ENCODE measurements at places on chromosomes 1 and 21. TPM values are rescaled to one million over a fixed set of nuclear protein-coding genes. Genes with fewer than 3 reads are reported as not detected.

GRCh38 chr1:3799976-3800685 is 3.8 kb upstream of the LRRC47 start:
- H3K27me3 ChIP-seq = peaks cover 51% of the 10 kb centered on the region
- no peak overlapping the region for H3K4me3 ChIP-seq

GRCh38 chr1:204837440-204838084 is 33.1 kb upstream of the NFASC start:
- DNase-seq = peak; percentile 81
- H3K27ac ChIP-seq = no peak overlapping the region
- no peaks in the 10 kb centered on the region for H3K4me1 ChIP-seq
- H3K27me3 ChIP-seq = peaks cover 31% of the 10 kb centered on the region
- no peaks in the 10 kb centered on the region for H3K36me3 ChIP-seq

DNA sequence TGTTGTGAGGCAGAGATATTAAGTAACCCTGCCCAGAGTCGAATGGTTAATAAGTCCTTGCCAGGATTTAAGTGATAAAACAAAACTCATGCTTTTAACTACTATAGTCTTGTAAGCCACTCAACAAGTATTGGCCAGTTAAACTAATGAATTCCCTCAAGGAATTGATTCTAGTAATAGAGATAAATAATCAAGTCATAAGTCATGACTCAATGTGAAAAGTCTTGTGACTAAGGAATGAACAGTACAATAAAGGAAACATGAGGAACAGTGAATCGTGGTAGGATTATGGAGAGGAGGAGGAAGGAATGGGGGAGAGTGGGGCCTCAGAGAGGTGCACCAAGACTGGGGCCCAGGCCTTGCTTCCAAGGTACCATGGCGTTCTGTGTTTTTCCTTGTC is 104.7 kb downstream of the FGGY start:
- peak overlapping the region; percentile 32 for H3K27ac ChIP-seq
- H3K27me3 ChIP-seq = no peaks in the 10 kb centered on the region
- H3K4me3 ChIP-seq = no peak overlapping the region
- DNase-seq = no peak
- H3K4me1 ChIP-seq = peaks cover 67% of the 10 kb centered on the region

- H3K4me1 ChIP-seq = peaks cover 4% of the 10 kb centered on the region
- H3K4me3 ChIP-seq = peak within 1 kb of the TSS; percentile 32
- DNase-seq = no peak
Observed at GRCh38 chr1:34781071-34781843, at the start of gene GJB3. Gene GJB3 (plus strand): TSS chr1:34781214. CDS start chr1:34784763, 3,549 bp downstream.

- no peak for DNase-seq
- no peak overlapping the region for H3K27ac ChIP-seq
- no peaks in the 10 kb centered on the region for H3K36me3 ChIP-seq
- peaks cover 3% of the 10 kb centered on the region for H3K4me1 ChIP-seq
- no peak overlapping the region for H3K4me3 ChIP-seq
- H3K27me3 ChIP-seq = peaks cover 23% of the 10 kb centered on the region
Observed at GRCh38 chr1:189669846-189670245, 807.8 kb downstream of the BRINP3 start.

Gene OPRD1
- 0.66 TPM for total RNA-seq

DNA sequence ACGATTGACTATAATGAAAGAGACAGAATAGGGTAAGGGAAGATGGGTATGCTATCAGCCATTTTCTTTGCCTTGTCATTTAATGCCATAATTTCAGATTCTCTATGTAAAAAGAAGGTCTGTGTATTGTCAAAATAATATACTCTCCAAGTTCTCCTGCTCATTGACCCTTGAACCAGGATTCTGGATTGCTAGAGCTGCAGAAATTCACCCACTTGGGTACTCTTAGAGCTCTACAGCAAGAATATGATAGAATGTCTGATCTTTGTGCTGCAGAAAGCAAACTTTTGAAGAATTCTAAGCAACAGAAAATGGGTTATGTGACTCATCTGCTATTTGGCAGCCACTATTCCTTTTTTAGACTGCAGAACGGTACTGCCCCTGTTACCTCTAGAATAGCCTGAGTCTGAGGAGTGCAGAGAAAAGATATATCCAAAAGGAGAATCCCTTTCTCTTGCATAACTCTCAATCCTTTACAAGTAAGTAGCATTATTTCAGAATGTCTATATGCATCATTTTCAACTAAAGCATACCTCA is 78.2 kb upstream of the TENT5C start:
- H3K27ac ChIP-seq = no peak overlapping the region
- no peak for DNase-seq
- no peaks in the 10 kb centered on the region for H3K27me3 ChIP-seq
- no peaks in the 10 kb centered on the region for H3K4me1 ChIP-seq
- H3K4me3 ChIP-seq = no peak overlapping the region

Gene STYXL2
- 0.16 TPM for total RNA-seq

DNA sequence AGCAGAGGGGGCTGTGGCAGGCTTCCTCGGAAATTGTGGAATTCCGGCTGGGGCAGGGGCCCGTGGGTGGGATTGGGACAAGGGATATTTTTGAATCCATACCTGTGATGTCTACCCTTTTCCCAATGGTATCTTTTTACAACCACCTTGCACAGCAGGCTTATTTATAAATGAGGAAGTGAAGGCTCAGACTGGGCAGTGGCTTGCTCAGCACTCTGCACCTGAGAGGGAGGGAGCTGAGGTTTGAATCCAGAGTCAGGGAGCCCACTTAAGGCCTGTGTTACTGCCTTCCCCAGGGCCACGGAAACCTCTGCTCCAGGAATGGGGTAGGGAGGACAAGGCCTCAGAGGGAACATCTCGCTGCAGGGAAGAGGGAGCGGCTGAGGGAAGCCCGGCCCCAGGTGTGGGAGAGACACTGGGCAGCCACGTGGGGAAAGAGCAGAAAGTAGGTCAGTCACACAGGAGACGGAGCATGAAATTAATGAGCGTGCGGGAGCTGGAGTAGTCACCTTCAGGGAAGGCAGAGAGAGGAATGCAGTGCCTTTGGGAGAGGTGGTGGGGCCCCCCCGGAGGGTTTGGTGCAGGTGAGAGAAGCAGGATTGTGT is 35.4 kb upstream of the SCMH1 start:
- H3K36me3 ChIP-seq = no peaks in the 10 kb centered on the region
- no peak overlapping the region for H3K27ac ChIP-seq
- H3K4me1 ChIP-seq = peaks cover 11% of the 10 kb centered on the region
- no peak for DNase-seq

Gene GBP7
- total RNA-seq = not detected

DNA sequence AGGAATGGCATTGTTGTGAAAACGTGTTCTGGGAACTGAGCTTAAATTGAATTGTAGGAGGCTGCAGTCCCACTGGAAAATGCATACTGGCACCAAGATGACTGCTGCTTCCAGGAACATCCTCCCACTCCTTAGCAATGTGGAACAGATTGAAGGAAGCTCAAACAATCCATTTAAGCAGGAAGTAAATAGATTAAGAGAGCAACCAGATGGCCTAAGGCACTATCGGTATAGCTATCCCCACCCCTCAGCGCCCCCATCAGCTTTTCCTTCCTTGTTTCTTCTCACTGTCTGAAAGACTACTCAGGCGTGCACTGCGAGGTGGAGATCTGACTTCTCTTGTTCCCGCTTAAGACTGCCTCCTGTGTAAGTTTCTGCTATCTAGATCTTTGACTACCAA is 4.0 kb upstream of the IFI16 start:
- peak overlapping the region; percentile 37 for H3K4me3 ChIP-seq
- H3K27ac ChIP-seq = peak overlapping the region; percentile 86
- no peaks in the 10 kb centered on the region for H3K27me3 ChIP-seq

GRCh38 chr1:98675282-98675681 is 13.8 kb downstream of the SNX7 start:
- no peak overlapping the region for H3K27ac ChIP-seq
- no peak for DNase-seq
- no peaks in the 10 kb centered on the region for H3K27me3 ChIP-seq
- peaks cover 3% of the 10 kb centered on the region for H3K4me1 ChIP-seq

- no peaks in the 10 kb centered on the region for H3K36me3 ChIP-seq
- no peak overlapping the region for H3K27ac ChIP-seq
- peaks cover 56% of the 10 kb centered on the region for H3K4me1 ChIP-seq
- no peak overlapping the region for H3K4me3 ChIP-seq
Observed at GRCh38 chr1:27138927-27139326, 16.0 kb downstream of the SLC9A1 start.

DNA sequence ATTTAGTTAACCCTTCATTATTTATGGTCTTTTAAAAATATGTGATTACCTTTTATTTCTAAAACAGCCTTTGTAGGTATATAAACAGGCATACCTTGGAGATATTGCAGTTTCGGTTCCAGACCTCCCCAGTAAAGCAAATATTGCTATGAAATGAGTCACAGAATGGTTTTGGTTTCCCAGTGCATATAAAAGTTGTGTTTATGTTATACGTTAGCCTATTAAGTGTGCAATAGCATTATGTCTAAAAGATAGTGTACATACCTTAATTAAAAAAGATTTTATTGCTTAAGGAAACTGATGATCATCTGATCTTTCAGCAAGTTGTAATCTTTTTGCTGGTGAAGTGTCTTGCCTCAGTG is 44.1 kb downstream of the XCL2 start:
- no peak overlapping the region for H3K4me3 ChIP-seq
- no peak overlapping the region for H3K27ac ChIP-seq
- no peak for DNase-seq
- H3K27me3 ChIP-seq = no peaks in the 10 kb centered on the region
- peaks cover 3% of the 10 kb centered on the region for H3K36me3 ChIP-seq

DNA sequence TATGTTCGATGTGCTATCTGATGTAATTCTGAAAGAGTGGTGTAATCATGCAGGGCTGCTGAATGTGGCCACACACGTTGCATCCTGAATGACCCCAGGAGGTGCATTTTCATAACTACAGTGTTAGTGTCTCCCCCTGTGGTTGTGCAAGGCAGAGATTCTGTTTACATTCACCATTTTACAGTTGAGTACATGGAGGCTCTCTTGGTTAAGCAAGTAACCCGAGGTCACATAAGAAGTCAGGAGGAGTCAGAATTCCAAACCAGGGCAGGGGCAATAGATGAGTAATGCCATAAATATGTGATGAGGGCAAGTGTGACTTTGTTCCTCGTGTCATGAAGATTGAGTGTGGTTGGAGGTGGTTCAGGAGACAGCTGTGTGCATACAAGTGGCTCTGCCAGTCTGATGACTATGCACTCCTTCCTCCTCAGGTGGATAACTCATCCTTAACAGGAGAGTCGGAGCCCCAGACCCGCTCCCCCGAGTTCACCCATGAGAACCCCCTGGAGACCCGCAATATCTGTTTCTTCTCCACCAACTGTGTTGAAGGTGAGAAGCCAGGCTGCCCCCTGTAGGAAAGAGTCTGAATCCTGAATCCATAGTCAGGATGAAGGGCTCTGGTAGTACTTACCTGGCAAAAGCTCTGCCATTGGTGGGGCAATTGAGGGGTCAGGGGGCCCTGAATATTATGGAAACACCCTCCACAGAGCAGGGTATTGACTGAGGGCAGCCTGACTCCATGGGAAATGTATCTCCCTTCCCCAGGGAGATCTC is 9.3 kb downstream of the ATP1A2 start:
- H3K36me3 ChIP-seq = no peaks in the 10 kb centered on the region
- H3K27ac ChIP-seq = no peak overlapping the region
- DNase-seq = no peak
- no peak overlapping the region for H3K4me3 ChIP-seq

DNA sequence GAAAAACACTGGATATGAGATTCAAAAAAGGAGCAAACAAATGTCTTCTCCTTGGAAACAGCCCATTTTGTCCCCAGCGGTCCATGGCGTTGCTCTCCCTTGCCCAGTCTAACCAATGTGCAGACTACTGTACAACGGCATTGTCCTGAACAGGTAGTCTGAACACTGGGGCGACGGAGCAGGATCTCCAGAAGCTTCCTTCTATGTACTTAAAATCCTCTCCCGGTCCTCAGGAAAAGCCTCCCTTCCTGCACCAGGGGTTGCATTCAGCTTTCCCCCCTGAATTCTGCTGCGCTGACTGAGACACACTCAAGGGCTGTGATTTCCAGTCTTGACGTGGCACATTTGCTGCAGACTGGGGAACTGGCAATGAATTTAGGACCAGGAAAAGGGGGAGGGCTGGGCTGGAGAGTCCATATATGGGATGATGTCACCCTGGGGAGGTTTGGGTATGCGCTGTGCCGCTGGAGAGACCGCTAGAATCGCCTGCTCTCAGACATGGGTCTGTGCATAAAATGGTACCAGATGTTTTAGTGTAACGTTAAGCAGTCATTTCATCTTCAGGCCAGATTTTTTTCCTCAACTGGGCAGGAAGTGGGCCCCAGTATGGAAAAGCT is 275.9 kb upstream of the C1orf105 start:
- peaks cover 76% of the 10 kb centered on the region for H3K4me1 ChIP-seq
- H3K27me3 ChIP-seq = no peaks in the 10 kb centered on the region
- peak overlapping the region; percentile 98 for H3K27ac ChIP-seq
- H3K36me3 ChIP-seq = no peaks in the 10 kb centered on the region
- peak overlapping the region; percentile 91 for H3K4me3 ChIP-seq

- no peaks in the 10 kb centered on the region for H3K4me1 ChIP-seq
- H3K4me3 ChIP-seq = no peak overlapping the region
- peaks cover 87% of the 10 kb centered on the region for H3K27me3 ChIP-seq
- no peak for DNase-seq
- no peak overlapping the region for H3K27ac ChIP-seq
- H3K36me3 ChIP-seq = no peaks in the 10 kb centered on the region
Observed at GRCh38 chr1:20376880-20377494, 86.3 kb downstream of the VWA5B1 start.

Gene LCK
- total RNA-seq = 1.5 TPM

GRCh38 chr1:206672011-206672688 is 12.6 kb upstream of the MAPKAPK2 start:
- H3K4me3 ChIP-seq = no peak overlapping the region
- no peak overlapping the region for H3K27ac ChIP-seq
- no peak for DNase-seq
- no peaks in the 10 kb centered on the region for H3K36me3 ChIP-seq
- H3K27me3 ChIP-seq = peaks cover 7% of the 10 kb centered on the region

DNA sequence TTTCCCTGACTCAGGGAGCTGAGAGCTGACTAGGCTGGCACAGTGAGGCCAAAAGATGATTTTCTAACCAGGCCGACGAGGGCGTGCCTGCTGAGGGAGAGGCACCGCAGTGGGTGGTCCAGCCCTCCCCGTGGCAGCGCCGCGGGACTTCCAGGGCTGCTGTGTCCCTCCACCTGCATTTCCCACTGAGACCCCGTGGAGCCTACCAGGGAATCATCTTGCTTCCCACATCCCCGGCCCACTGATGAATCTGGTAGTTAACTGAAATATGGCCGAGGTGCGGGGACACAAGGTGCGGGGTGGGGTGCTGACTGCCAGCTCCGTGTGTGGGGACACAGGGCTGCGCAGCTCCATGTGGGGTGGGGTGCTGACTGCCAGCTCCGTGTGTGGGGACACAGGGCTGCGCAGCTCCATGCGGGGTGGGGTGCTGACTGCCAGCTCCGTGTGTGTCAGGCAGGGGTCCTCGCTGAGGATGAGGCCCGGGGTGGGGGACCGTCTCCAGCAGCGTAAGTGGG is 10.4 kb downstream of the WRAP73 start:
- no peaks in the 10 kb centered on the region for H3K4me1 ChIP-seq
- H3K4me3 ChIP-seq = no peak overlapping the region
- no peak for DNase-seq
- H3K36me3 ChIP-seq = peaks cover 21% of the 10 kb centered on the region
- no peak overlapping the region for H3K27ac ChIP-seq

Gene AADACL3
- total RNA-seq = not detected

Data from mesothelial cell of epicardium (in vitro differentiated cells).